ENCODE measurements at places on chromosomes 1 and 21.
A peak's percentile ranks its signal among the peaks of the same experiment; 100 is the strongest.

GRCh38 chr1:39531526-39531925 is 40.1 kb downstream of the BMP8A start:
- no peak for DNase-seq

DNA sequence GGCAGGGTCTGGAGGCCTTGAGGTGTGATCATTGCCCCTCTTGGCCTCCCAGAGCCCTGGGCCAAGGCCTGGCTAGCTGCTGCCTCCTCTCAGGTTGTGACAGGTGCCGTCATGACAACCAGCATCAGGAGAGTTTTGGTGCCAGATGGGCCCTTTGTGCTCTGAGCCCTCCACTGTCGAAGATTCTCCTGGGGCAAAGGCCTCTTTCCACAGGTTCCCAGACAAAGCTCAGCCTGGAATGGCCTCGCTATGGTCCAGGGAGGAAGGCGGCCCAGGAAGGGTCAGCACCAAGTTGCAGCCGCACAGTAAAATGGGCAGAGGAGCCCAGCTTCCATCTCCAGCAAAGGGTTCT is 78.4 kb downstream of the ALPL start:
- no peak for DNase-seq

DNA sequence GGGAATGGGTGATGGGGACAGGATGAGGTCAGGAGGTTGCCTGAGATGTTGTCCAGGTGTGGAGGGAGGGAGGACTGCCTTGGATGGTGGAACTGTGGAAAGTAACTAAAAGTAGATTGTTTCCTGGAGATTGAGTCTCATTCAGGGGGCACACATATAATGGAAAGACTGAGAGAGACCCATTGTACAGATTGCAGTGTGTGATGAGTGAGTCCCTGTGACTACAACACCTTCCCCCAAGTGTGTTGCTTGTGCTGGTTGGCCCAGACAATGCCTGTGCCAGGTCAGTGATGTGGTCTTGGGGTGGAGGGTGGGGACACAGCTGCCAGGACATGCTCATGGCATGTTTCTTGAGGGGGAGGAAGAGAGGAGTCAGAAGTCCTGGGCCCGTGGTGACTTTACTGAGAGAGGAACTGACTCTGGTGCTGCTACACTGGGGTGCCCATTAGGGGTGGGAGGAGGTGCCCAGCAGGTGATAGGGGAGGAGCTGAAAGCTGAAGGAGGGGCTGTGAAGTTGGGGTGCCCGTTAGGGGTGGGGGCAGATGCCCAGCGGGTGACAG is 5.2 kb downstream of the SNAP47 start:
- DNase-seq = no peak

- DNase-seq = peak; percentile 91
Measured at GRCh38 chr1:230109895-230110667, 43.0 kb downstream of the GALNT2 start.

DNA sequence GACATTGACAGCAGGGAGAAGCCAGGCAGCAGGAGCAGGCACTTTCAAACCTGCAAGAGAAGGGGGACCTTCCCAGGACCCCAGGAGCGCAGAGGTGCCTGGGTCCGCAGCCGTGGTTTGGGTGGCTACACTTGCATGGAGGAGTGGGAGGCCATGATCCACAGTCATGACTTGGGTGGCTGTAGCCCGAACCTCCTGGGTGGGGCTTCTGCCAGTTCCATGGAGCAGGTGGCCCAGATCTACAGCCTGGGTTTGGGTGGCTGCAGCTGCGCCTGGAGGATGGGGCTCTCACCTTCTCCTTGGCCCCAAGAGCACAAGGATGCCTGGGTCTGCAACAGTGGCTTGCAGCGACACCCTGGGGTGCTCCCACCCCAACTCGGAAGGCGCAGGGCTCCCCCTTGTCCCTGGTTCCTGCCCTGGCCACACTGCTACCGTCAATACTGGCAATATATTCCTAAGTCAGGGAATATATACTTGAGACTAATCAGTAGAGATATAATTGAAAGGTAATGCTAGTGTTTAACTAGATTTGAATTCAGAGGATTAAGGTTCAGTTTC is 2.3 kb upstream of the OR6K6 start:
- no peak for DNase-seq

GRCh38 chr1:58209575-58209974 is 337.0 kb downstream of the OMA1 start:
- DNase-seq = no peak

GRCh38 chr1:1883092-1883873 is 7.6 kb downstream of the GNB1 start:
- no peak for DNase-seq

GRCh38 chr1:26856604-26857469 is 6.1 kb upstream of the SFN start:
- no peak for DNase-seq

- DNase-seq = no peak
Measured at GRCh38 chr1:222833356-222833876, 18.6 kb downstream of the DISP1 start.

DNA sequence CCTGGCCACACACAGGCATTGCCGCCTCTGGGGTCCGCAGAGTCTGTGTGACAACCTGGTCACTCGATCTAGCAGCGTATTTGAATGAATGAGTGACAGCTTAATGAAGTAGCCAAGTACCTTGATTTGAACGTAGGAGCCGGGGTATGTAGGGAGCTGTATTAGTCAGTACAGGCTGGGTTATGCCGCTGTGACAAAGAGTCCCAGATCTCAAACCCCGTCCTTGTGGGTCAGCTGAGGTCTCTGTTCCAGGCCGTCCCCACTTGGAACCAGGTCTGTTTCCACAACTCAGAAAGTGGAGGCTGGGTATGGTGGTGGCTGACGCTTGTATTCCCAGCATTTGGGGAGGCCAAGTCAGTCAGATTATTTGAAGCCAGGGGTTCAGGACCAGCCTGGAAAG is 20.0 kb downstream of the ATAD3B start:
- no peak for DNase-seq

- no peak for DNase-seq
Measured at GRCh38 chr1:197422993-197423392, 154.9 kb downstream of the CRB1 start.

DNA sequence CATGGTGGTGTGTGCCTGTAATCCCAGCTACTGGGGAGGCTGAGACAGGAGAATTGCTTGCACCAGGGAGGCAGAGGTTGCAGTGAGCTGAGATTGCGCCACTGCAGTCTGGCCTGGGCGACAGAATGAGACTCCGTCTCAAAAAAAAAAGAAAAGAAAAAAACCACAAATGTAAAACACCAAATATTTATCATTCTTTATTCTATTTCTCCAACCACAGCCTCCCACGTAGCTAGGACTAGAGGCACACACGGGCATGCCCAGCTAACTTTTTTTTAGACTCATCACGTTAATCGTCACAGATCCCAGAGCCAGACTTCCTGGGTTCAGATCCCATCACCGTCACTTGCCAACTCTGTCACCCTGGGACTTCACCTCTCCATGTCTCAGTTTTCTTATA is 13.5 kb downstream of the DNAJC16 start:
- no peak for DNase-seq

DNA sequence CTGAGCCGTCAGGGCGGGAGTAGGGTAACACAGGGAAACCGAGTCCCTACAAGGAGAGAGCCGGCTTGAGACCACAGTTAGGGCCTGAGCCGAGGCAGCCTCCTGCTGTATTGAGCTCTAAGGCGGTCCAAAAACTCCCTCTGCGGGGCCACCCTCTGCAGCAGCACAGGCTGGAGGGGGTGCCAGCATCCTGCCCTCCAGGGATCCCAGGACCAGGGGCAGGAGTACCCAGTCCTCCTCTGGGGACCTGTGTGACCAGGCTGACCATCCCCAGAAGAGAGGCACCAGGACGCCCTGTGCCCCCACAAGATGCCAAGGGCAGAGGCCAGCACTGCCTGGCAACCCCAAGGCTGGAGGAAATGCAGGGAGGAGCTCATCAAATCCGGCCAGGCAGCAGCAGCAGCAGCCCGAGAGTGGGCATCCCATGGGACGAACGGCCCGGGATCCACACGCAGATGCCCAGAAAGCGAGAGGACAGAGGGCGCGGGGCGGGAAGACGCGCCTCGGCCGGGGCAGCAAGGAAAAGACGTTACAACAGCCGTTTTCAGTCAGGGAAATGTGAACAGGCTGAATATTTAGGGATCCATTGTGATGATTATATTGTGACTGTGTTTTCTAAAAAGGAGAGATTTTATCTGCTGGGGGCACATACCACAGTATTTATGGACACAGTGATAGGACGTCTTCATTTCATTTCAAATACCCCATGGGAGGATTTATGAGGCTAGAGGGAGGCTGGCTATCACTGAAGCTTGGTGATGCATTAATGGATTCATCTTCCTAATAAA is 57.1 kb upstream of the COL18A1 start:
- no peak for DNase-seq

DNA sequence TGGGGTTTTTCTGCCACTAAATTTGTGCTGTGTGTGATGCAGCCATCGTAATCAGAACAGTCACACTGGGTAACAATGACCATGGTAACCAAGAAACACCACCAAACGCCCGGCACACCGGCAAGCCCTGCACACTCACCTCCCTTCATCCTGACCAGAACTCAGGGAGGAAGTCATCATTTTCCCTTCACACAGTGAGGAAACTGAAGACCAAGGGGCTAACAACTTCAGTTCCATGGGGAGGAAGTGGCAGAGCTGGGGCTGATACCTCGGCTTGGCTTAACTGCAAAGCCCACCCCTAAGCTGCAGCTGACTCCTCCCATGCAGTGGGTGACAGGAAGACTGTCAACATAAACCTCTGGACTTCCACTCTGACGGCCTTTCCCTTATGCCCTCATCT is 69.3 kb upstream of the BCAR3 start:
- no peak for DNase-seq

DNA sequence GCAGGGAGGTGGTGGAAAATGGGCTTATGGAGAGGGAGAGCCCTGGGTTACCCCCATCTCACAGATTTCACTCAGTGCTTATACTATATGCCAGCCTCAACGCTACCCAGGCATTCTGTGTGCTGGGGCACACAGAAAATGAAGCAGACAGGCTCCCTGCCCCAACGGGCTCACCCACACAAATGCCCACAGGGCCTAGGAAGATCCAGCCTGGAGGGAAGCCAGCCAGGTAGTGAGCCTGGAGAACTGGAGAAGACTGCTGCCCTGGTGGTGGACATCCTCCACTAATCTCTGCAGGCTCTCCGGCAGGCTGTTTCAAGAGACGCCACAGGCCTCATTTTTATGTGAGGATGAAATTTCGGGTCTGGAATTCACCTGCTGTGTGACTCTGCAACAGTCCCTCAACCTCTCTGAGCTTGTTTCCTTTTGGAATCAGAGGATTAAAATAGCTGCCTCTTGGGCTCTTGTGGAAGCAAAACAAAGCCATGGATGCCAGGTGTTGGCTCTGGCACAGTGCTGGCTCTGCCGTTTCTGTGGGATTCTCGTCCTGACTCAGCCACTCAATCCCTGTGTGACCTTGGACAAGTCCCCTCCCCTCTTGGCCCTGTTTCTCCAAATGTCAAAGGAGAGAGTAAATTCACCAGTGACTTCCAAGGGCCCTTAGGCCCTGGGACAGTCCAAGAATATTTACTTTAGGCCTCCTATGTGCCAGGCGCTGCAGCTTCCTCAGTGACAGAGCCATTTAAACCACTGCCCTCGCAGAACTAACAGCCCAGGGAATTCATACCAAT is 3.6 kb downstream of the PAQR7 start:
- no peak for DNase-seq

DNA sequence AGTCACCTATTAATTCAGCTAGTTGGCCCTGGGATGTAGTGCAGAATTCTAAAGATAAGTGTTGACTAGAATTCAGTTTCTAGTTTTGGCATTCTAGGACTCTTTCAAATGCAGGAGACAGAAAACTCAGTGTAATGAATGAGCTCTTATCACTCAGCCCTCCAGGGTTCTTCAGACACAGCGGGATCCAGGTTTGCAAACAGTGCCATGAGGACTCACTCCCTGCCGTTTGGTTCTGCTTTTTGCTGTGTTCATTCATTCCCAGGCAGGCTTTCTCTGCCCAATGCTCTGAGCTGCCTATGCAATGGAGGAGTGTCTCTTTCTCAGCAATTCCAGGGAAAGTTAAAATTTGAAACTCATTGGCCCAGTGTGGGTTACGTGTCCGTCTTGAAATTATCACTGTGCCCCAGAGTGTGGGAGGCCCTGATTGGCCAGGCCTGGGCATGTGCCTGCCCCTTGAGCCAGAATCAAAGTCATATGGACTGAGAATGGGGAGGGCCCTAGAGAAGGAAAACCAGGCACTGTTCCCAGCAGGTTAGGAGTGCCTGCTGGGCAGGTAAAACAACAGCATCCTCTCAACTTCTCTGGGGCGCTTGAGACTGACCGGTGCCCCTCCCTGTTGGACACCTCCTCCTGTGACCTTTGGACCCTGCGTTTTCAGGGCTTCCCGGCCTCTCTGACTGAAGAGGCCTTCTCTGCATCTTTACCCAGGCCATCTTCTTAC is 43.4 kb downstream of the TMEM51 start:
- no peak for DNase-seq

DNA sequence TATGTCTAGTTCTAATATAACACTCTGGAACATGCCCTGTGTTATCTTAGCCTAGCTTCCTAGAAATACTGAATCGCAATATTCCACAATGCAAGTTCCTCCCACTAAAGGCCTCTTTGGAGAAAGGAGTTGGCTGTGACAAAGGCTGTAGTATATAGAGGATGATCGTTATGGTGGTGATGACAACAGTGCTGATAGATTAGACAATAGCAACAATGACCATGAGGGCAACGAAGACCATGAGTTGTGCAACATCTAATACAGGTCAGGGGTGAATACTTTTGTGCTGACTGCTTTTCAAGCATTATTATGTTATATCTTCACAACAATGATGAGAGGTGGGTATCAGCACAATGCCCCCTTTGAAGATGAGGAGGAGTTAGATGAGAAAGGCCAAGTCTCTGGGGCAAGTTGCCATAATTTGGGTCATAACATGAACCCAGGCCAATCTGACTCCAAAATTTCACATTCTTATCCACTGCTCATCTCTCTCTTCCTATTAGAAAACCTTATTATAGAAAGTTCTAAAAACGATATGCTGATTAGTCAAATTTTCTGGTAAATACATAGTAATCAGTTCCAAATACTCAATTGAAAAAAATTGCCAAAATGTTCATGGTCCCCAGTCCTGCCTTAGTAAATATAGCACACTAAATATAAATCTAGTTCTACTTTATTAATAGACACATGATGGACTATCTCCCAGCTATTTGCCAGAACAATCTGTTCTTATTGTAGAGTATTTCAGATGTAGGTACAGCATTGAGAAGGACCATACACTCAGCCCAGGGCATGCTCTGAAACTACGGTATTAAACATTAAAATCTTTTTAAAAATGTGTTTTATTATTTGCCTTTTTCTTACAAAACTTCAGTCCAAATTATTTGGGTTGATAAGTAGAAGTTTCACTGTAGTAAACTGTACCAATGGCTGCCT is 37.5 kb downstream of the HIVEP3 start:
- no peak for DNase-seq

GRCh38 chr1:56135864-56136147 is 443.6 kb downstream of the PLPP3 start:
- no peak for DNase-seq

GRCh38 chr1:21305900-21306189 is 15.6 kb upstream of the ECE1 start:
- no peak for DNase-seq

GRCh38 chr1:237878406-237878805 is 12.3 kb downstream of the ZP4 start:
- no peak for DNase-seq

GRCh38 chr21:31363720-31364119 is 19.7 kb upstream of the TIAM1 start:
- DNase-seq = peak; percentile 21

GRCh38 chr1:93531193-93531592 is 83.3 kb downstream of the FNBP1L start:
- DNase-seq = no peak

GRCh38 chr1:206039046-206039973 is 13.7 kb upstream of the RHEX start:
- no peak for DNase-seq
